Activated CD4-positive, alpha-beta T cell treated with anti-CD3 and anti-CD28 coated beads, Interleukin-2, amount 10 ng/mL, durations not matched to agents 7 days and 5 days (primary cell): ENCODE measurements at places on chromosomes 12 and 14.

DNA sequence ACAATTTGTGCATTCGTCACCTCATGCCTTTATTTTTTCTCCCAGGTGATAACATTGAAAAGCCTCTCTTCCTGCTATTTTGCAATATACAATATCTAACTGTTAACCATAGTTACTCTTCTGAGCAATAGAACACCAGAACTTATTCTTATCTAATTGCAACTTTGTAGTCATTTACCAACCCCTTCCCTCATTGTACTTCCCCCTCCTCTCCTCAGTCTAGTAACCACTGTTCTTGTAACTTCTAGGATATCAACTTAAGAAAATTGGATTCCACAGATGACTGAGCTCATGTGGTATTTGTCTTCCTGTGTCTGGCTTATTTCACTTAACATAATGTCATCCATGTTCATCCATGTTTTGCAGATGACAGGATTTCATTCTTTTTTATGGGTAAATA lies 7.6 kb downstream of the MUCL1 start:
- no peak for DNase-seq

GRCh38 chr12:48777501-48778400 lies 11.1 kb downstream of the ADCY6 start:
- no peak for DNase-seq

DNA sequence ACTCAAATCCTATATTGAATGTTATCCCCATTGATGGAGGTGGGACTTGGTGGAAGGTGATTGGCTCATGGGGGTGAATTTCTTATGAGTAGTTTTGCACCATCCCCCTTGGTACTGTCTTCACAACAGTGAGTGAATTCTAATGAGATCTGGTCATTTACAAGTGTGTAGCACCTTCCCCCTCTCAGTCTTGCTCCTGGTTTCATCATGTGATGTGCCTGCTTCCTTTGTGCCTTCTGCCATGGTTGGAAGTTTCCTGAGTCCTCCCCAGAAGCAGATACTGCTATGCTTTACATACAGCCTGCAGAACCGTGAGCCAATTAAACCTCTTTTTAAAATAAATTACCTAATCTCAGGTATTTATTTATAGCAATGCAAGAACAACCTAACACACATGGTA lies 302.4 kb upstream of the KITLG start:
- DNase-seq: no peak

DNA sequence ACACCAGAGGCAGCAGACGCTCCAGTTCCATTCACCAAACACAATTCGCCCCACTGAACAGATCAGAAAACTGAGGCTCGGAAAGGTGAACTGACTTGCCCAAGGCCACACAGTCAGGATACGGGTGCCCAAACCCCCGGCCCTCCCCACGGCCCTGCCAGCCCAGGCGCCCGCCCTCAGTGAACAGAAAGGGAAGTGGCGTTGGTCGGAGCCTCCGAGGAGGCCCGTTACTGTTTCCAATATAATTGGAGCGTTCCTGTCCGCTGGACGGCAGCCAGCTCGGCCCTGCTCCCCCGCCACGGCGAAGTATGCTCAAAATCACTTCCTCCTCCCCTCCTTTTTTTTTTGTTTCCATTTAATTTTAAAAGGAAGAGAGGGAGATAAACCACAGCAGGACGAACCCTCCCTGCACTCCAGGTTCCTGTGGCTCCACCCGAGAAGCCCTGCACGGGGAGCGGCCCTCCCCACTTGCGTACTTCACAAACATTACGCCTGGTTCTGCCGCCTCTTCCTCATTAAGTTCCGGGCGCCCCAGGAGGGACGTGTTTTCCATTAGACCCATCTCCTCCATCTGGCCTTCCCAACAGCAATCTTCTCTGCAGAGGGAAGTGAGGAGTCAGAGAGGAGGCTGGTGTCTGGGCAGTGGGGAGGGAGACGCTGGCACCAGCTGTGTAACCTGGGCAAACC lies 61.1 kb downstream of the NCOR2 start:
- no peak for DNase-seq

GRCh38 chr12:129230995-129231394 lies 377.7 kb downstream of the GLT1D1 start:
- no peak for DNase-seq

DNA sequence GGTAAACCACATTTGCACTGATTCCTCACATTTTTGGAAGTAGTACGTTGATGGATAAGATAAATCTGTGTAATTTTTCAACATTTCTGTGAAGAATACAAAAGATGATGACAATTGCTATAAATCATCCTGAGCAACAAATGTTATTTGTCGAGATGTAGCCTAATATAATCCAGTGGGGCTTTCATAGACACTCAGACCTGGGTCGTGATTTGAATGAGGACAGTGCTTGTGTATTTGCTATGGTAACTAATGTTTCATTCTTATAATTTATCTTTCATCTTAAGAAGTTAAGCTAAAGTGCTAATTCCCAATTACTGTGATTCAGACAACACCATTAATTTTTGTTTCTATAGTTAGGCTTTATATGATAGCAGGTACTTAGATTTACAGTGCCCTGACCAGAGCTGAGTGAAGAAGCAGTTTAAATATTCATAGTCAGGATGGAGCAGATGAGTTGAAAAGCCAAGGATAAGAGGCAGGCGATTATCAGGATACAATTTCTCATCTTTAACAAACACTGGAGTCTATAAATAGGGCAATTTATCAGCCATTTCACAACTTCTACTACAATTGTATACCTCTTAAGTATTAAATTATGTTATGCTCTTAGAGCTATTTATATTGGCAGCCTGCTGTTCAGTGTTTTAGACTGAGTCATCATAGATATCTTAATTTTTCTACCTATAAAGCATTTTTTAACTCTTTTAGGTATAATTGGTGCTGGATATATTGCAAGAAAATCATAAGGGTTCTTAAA lies 359.9 kb downstream of the TRHDE start:
- no peak for DNase-seq

GRCh38 chr12:6207259-6207925 lies 7.2 kb downstream of the CD9 start:
- DNase-seq: no peak

DNA sequence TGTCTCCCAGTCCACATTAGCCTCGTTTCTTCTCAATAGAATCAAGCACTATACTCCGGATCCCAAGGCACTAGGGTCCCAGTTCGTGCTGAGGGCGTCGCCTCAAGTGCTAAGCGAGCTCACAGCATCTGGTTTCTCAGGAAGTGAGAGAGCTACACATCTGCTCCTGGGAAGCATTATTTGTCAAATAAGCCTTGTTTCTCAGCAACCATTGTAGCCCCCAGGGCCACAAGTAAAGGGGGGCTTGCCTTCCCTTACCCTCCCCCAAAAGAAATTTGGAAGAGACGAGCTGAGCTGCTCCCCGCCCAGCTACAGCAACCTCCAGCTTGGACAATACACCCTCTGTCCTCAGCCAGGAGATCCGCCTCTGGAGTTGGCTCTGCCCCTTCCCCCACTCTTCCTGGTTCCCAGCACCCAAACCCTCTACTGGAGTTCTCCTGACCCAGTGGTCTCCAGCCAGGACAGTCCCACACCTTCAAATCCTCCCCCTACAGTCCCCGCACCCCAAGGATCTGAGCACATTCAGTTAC lies 5.7 kb upstream of the TNS2 start:
- no peak for DNase-seq

DNA sequence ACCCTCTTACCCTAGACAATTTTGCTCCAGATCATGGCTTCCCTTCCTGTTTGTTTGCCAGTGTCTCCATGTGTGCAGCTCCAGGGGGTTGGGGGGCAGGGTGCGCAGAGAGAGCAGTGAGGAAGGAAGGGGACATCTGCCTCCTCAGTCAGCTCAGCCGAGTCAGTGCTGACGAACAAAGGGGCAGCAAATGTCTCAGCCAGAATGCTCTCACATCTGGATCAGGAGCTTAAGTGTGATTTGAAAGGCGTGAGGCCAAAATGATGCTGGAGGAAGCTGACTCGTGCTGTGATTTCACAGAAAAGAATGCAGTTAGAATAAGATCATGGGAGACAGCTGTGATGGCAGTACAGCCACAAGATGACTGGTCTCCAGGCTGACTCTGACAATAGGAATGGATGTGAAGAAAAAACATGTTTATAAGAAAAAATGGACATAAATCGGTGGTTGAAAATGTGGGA lies 27.1 kb upstream of the CDK17 start:
- no peak for DNase-seq

- peak; percentile 51 for DNase-seq
Measured at GRCh38 chr12:110688446-110689280, at the start of gene HVCN1. Gene HVCN1 (minus strand): TSS chr12:110689115. CDS start chr12:110683245, 5,870 bp downstream.

- DNase-seq: no peak
Measured at GRCh38 chr12:22881878-22882385, 257.0 kb downstream of the ETNK1 start.

DNA sequence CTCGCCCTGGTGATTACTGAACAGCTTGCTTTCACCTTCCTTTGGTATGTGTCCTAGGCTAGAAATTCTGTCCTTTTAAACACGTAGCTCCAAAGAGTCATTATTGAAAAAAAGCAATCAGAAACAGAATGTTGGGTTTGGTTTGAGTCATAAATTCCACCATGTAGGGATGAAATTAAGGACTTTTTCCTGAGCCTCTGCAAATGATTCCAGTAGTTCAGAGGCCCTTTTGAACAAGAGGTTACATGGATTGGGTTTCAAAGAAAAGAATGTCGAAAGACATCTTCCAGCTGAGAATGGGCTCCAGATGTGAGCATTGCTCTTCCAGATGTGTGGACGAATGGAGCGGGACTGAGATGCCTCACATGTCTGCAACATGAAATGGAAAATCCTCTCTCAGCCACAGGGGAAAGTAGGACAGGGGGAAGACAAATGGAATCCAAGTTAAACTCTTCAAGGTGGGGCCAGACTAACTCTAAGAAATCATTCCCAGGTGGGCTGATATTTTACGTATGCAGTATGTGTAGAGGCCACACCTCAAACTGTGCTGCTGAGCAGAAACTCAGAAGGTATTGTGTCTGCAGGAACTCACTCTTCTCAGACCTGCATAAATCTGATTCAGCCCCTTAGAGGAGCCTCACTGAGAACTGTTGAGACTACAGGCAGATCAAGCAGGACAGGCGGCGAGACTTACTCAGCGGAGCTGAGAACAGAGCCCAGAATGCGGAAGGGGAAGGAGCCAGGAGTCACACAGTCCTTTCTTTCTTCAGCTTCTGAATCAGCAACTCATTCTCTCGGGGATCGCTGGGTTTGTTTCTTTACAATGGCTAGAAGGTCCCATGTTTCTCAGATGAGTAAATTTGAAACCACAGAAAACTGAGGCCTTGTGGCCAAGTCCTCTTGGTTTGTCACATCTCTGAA lies 23.3 kb upstream of the EMP1 start:
- peak; percentile 25 for DNase-seq

GRCh38 chr12:38898001-38898684 lies 7.2 kb downstream of the CPNE8 start:
- DNase-seq: no peak

GRCh38 chr14:46137786-46138185 lies 513.8 kb downstream of the RPL10L start:
- DNase-seq: no peak

- DNase-seq: no peak
Measured at GRCh38 chr12:70783455-70783854, 137.1 kb downstream of the PTPRR start.

GRCh38 chr14:99318959-99319295 lies 46.9 kb upstream of the BCL11B start:
- DNase-seq: no peak

DNA sequence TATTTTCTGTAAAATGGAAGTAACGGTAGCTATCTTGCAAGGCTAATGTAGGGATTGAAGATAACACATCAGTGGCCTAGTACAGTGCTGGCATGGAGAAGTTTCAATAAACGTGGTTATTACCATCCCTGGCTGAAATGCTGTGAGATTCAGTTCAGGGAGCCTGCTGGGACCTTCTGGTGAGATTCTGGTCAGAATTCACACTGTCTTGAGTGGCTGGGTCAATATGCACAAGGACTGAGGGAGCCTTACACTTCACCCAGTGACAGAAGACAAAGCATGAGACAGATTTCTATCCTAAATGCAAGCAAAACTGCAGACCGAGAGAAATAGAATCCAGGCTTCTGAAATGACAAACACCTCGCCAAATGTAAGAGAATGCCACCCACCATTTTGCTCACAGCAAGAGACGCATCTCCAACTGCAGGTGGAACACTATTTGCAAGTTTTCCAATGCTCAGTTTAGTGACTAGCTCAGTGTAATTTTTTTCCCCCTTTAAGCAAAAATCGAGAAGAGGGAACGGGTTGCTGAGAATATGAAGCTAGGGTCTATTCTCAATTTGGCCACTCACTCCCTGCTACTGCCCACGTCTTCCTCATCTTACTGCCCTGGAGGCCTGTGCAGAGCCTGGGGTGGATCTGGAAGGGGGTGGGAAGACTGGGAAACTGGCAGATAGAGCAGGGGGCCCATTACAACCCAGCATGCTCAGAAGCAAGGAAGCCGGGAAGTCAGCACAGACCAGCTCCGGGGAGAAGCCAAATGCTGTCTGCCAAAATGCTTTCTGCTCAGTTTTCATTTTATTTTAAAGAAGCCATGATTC lies 201.3 kb downstream of the TTC7B start:
- DNase-seq: no peak

DNA sequence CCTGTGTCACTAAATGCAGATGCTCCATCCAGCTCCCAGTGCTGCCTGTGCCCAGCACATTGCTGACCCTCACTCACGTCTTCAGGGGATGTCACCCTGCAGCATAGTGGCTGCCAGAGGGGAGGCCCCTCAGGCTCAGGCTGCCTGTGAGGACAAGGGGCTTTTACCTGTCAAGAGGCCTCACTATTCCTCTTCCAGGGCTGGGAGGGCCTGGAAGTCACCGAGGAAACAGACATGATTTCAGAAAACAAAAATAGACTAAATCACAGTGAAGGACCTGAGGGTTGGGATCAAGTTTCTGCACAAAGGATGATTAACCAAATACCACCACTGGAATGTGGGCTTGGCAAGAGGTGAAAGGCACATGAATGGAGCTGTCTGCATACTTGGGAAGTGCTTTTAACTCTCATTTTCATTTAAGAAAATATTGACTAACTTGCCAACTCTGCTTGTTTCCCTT lies 1202.3 kb downstream of the BCL11B start:
- no peak for DNase-seq
